ENCODE measurements at places on chromosomes 1 and 21.

GRCh38 chr1:55289614-55290013 lies 74.5 kb upstream of the USP24 start:
- no peak for DNase-seq

GRCh38 chr1:160797271-160797709 lies 1.3 kb downstream of the LY9 start:
- DNase-seq: no peak

DNA sequence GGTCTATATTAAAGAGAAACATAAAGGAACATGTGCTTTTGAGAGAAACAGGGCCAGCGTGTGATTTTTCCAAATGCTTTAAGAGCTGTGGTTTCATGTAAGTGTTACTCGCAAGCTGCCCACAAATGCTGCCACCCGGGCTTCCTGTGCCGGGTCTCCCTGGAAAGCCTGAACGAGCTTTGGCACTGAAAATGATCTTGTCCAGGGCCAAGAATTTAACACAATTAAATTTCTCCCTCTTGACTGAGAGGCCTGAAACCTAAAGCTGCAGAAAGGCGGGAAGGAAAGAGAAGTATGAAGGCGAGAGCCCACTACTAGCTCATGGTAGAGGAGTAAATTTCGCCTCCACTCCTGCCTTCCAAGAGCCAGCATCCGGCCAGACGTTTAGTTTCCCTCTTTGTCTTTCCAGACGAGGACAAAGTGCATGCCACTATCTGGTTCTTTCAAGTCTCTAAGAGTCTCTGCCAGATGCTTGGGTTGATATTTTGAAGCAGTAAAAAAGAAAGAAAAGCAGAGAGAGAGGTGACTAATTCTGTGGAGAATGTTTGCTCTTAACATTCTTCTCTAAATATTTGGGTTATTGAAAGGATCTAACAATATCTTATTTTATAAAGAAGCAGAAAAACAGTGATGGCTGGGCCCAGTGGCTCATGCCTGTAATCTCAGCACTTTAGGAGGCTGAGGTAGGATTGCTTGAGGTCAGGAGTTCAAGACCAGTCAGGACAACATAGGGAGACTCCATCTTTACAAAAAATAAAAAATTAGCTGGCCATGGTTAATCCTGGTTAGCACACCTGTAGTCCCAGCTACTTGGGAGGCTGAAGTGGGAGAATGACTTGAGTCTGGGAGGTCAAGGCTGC lies 100.0 kb upstream of the HNRNPU start:
- DNase-seq: no peak

DNA sequence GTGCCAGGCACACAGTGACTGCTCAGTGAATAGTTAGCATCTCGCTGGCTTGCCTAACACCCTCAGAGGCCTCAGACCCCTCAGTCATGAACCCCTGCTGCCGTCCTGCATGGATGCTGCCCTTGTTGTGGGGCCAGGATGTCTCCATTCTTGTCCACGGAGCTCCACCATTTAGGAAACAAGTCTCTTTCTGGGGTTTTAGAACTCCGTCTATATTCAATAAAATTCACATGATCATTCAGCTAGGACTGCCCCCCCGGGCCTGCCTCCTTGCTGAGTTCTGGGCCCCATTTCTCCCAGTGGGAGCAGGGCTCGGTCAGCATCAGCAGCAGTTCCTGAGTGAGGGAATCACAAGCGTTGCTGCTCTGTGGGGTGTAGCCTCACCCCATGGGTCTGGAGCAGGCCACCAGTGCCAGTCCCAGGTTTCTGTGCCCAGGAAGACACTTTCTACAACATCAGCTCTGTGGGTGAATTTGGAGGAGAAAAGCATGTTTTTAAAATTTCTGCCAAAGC lies 134.1 kb downstream of the RHOU start:
- no peak for DNase-seq

GRCh38 chr1:109906160-109906838 lies 4.3 kb upstream of the CSF1 start:
- peak; percentile 38 for DNase-seq

- no peak for DNase-seq
These were observed 9.3 kb downstream of the RGS1 start for GRCh38 chr1:192584866-192585265.

GRCh38 chr1:100036718-100037655 lies 67.2 kb downstream of the SLC35A3 start:
- no peak for DNase-seq

DNA sequence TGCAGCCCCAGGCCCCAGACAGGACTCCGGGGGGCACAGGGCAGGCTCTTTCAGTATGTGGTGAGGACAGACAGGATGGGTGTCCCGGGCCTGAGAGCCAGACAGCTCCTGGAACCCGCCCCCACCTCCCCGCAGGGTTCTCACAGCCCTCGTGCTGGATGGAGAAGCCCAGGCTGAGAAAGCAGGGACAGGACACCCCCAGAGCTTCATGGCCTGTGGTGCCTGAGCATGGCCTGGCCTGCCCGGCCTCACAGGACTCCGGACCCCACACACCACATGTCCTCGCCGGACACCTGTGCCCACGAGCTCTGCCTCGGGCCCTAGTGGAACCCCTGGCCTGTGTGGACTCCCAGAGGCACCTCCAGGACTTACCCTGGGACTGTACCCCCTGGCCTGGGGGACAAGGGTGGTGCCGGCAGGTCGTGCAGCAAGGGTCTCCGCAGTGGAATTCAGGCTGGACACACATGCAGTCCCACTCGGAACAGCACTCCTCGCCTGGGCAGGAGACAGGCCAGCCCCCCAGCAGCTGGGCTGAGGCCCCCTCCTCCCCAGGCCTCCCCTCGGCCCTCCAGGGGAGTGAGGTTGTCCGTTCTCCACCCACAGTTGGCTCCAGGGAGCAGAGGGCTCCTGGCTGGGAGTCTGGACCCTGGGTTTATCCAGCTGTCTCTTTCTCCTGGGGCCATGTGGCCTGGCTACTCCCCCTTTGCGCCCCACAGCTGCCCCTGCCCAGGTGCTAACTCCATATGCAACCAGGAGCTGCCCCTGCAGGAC lies 1.2 kb downstream of the TNFRSF18 start:
- DNase-seq: no peak

DNA sequence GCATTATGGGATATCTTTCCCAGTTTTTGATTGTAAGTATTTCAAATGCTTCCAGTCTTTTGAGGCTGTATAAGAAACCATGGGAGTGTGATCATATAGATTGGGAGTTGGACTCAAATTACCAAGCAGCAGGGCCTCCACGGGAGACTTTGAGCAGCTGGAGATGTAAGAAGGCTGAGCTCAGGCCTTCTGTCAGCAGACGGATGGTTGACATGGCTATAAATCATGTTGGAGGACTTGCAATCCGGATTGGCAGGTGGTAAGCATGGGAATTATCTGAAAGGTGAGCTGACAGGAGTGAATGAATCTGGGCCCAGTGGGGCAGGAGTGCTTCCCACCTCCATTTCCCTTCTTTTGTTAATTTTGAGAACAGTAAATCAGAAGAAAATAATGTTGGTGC lies 83.2 kb upstream of the PPM1J start:
- DNase-seq: no peak

DNA sequence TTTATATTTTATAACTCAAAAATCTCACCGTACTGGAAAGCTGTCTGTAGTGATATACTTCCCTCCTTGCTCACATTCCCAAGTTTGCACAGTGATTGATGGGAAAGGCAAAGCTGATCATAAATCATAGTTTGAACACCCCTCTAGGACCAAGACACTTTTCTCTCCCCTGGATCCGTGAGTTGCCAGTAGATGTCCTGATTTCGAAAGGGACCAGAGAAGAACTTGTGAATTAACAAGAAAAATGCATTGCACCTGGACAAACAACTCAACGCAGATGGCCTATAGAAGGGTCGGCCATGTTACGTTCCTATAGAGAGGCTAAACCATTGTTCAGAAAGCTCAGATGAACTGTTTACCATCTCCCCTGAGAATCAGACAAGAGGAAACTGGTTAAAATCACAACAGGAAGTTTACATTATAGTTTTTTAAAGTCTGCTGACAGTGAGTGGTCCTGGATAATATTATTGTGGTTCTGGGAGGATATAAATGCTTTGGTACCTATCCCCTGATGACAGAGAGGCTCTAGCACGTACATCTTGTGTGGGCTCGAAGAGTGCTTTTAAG lies 124.0 kb upstream of the SLC45A1 start:
- DNase-seq: no peak

- DNase-seq: no peak
These were observed 20.2 kb downstream of the TYW3 start for GRCh38 chr1:74753104-74753503.

GRCh38 chr1:222781251-222781650 lies 33.6 kb upstream of the DISP1 start:
- no peak for DNase-seq

DNA sequence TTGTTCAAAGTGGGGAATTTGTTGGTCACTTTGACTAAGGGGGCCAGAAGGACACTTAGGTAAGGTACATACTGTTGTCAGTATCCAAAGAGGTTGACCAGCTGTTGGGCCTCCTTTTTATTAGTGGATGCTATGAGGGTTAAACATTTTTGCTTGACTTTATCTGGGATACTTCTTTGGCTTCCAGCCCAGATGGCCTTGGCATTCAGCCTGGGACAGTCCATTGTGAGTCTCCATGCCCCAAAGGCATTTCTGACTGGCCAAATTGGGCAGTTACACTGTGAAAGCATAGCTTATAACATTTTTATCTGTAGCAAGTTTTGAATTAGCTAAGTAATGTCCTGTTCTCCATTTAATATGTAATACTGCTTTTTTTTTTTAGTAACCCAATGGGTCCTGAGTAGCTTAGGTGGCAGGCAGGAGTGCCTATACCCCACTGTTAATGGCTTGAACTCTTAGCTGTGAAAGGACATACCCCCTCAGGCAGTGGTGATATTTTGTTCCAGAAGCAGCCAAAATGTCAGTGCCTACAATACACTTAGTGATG lies 35.4 kb upstream of the CD1D start:
- no peak for DNase-seq

DNA sequence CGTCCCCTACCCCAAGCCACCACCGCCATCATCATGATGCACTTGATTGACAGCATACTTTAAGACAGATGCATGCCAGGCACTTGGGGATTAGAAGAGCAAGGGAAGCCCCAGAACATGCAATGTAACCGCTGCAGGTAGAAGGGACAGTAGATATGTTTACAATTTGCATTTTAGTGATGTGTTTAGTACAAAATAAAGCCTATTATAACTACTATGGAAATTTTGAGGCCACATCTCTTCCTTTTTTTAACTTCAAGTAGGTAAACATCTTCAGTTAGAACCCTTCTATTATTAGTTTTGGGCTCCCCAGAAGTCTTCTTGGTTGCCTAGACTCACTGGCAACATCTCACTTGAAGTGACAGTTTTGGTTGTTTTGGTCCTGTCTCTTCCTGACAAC lies 25.3 kb downstream of the CR1L start:
- DNase-seq: no peak

GRCh38 chr1:75582725-75583261 lies 28.1 kb downstream of the SLC44A5 start:
- no peak for DNase-seq

DNA sequence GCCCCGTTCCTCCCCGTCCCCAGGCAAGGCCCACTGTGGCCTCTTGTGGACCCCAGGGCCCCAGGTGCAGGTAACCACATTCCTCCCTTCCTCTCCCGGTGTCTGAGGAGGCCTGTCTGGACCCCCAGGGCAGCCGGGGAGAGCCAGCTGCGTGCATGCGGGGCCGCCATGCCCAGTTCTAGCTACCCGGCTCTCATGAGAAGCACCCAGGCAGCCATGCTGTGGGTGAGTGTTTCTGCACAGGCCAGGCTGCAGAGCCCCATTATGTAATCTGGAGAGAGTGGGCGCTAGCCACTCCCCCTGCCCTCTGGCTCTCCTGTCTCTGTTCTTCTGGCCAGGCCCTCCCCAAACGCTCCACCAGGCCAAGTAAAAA lies 18.4 kb upstream of the PLEKHG5 start:
- no peak for DNase-seq

DNA sequence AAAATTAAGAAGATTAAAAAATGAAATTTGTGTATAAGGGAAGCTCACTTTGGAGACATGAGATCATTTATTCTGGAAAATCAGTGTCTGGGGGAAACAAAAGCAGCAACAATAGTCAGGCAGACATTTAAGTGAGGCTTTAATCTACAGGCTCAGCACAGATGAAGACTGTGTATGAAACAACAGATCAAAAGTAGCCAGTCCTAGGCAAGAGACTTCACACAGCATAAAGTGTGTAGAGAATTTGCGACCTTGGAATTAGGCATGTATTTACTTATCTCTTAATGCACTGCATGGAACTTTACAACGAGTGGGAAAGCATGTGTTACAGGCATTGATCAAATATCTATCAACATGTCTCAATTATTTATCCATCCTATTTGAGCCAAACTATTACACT lies 1099.9 kb downstream of the PLA2G4A start:
- no peak for DNase-seq

- no peak for DNase-seq
These were observed 80.9 kb downstream of the IER5 start for GRCh38 chr1:181169281-181169865.

- no peak for DNase-seq
These were observed 273.7 kb downstream of the SRGAP2C start for GRCh38 chr1:121458291-121459048.

GRCh38 chr1:14421977-14422609 lies 176.4 kb upstream of the KAZN start:
- no peak for DNase-seq

DNA sequence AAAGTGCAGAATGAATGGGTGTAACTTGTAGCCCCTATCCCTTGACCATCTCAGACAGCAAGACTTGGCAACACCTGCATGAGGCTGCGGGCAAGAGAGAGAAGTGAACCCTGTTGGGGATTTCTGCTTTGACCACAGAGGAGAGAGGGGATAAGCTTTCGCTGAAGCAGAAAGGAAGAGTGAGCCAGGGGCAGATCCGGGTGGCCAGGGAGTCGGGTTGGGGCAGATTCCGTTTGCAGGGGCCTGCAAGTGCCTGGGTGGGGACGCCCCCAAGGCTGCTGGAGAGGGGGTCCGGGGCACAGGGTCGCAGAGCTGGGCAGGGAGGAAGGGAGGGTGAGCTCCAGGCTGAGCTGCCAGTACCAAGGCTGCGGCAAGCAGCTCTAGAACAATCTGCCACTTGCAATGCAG lies 25.3 kb upstream of the PIK3CD start:
- DNase-seq: no peak

- DNase-seq: no peak
These were observed 960 bp downstream of the RCAN1 start for GRCh38 chr21:34613679-34614627.

GRCh38 chr1:169928438-169929209 lies 34.9 kb upstream of the SCYL3 start:
- DNase-seq: no peak

DNA sequence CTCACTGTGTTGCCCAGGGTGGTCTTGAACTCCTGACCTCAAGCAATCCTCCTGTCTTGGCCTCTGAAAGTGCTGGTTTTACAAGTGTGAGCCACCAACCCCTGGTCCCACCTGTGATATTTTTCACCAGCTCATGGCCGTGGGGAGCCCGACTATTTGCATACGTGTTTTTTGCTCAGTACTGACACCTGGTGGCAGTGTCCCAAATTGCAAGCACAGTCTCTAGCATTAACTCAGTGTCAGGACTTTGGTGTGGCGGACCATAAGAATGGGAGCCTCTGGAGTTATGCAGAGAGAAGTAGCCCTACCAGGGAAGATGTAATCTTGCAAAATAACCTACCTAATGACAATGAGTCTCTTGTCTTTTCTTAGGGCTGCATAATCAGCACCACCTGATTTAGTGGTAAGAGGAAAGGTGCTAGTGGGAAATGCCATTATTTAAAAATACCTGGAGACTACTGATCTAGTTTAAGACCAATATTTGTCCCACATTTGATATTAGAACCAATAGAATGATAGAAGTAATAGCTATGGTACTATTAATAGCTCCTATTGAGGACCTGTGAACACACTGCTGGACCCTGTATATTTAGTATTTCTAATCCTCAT lies 305.4 kb downstream of the DISC1 start:
- no peak for DNase-seq

- DNase-seq: no peak
These were observed 162.6 kb downstream of the RUNX1 start for GRCh38 chr21:34886240-34887104.

All from stimulated activated CD8-positive, alpha-beta memory T cell treated with anti-CD3 and anti-CD28 coated beads, Interleukin-4, amount 100 ng/mL, for 4 hours (primary cell).